MV-4-11 (cell line): ENCODE measurements at places on chromosomes 13 and 19.

DNA sequence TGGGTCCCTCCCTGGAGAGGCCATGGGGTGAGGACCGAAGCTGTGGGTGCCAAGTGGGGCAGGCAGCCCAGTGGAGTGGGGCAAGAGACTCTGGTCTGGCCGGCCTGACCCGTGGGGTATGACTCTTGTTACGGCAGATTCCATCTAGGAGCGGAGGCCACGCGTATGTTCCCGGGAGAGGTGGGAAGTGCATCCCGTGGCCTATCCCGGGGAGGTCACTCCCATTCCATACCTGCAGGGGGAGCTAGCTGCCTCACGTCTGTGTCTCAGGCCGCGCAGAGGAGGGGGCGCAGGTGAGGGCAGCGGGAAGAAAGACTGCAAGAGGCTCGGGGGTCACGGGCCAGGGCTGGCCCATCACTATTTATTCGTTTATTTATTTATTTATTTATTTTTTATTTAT is 4.9 kb downstream of the CSNK1G2 start:
- no peak for DNase-seq

- DNase-seq: peak; percentile 94
Measured at GRCh38 chr13:109361562-109362289, 424.7 kb downstream of the IRS2 start.

- no peak for DNase-seq
Measured at GRCh38 chr13:33284031-33284430, 1.5 kb downstream of the STARD13 start.

GRCh38 chr13:79194727-79195126 is 211.3 kb downstream of the RBM26 start:
- no peak for DNase-seq

GRCh38 chr19:2354670-2355069 is 5.4 kb upstream of the TMPRSS9 start:
- no peak for DNase-seq

- DNase-seq: no peak
Measured at GRCh38 chr13:80547341-80547740, 206.4 kb upstream of the SPRY2 start.
